ENCODE measurements at places on chromosomes 6 and 20.

GRCh38 chr6:95578106-95578410 is 723 bp downstream of the MANEA start:
- no peak for DNase-seq

DNA sequence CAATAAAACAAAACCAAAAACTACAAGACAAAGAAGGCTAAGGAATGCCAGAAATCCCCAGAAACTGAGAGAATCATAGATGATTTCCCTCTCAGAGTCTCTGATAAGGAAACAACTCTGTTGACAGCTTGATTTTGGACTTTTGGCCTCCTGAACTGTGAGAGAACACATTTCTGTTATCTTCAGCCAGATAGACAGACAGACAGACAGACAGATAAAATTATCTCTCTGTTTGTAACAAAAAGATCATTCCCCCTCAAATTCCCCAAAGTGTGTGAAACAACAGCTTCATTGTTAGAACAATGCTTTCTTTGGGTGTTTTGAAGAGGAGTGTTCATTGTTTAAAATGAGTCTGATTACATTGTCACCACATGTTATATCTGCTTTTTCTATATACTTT is 148.2 kb downstream of the BCKDHB start:
- DNase-seq = no peak

GRCh38 chr6:114739656-114740055 is 396.8 kb upstream of the HS3ST5 start:
- no peak for DNase-seq

DNA sequence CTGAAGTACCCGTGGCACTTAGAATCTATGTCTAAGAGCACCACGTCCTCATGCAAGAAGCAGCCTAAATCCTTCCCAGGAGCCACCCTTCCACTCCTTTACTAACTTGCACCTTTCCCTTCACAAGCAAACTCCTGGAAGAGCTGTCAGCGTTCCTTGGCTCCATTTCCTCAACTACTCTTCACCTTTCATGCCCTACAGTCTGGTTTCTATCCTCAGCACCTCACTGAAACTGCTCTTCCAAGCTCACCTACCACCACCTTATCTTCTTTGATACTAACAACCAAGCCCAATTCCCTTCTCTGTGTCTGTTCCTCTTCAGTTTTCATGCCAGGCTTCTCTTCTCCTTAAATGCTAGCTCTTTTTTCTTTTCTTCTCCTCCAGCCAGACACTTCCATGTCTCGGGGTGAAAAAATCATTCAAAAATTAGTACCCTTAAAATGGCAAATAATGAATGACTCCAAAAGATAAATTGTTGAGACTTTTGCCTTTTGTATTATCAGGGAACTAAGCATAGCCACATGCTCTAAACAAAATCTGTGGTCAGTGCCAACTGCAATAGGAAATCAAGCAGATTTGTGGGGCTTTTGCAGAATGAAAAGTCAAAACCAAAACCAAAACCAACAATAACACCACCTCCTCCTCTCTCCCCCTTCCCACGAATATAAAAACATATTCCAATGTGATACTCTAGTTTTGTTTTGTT is 149.6 kb upstream of the KCNK16 start:
- no peak for DNase-seq
